Upper lobe of right lung (tissue), 1 donor: ENCODE measurements at places on chromosomes 13 and 19. TPM values are rescaled to one million over a fixed set of nuclear protein-coding genes. Genes with fewer than 3 reads are reported as not detected.

DPY19L3 gene
- total RNA-seq, result 36.1 TPM

GRCh38 chr13:32233062-32233461 is 82.1 kb downstream of the ZAR1L start:
- H3K27ac ChIP-seq, result no peak overlapping the region
- no peak overlapping the region for H3K4me3 ChIP-seq
- H3K4me1 ChIP-seq, result peaks cover 4% of the 10 kb centered on the region

IL17D gene
- total RNA-seq, result 3.8 TPM

- DNase-seq, result peak; percentile 85
- H3K4me1 ChIP-seq, result no peaks in the 10 kb centered on the region
- peak within 1 kb of the TSS; percentile 53 for H3K4me3 ChIP-seq
- no peak within 1 kb of the TSS for H3K27ac ChIP-seq
- peaks cover 33% of the 10 kb centered on the region for H3K27me3 ChIP-seq
- no peaks in the 10 kb centered on the region for H3K36me3 ChIP-seq
These were observed at the start of gene CAMSAP3 for GRCh38 chr19:7595466-7596133. Gene CAMSAP3, plus strand, starts transcription at chr19:7595863. Its CDS starts 140 bp downstream, at chr19:7596003.

DNA sequence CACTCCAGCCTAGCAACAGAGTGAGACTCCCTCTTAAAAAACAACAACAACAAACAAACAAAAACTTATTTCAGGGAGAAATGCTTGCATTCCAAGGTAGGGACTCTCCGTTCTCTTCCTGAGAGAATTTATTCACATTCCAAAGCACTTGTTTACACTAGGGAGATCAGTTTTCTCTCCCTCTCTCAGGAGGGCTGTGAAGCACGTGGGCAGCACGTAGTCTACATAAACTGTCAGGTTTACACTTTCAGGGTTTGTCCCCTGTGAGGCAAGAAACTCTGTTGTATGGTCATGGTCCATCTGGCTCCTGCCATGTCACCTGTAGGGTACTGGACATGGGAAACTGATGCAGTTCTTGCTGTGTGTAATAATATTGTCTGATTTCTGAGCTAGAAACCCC is 31.6 kb downstream of the WDR87 start:
- H3K4me3 ChIP-seq, result no peak overlapping the region
- H3K27me3 ChIP-seq, result no peaks in the 10 kb centered on the region
- DNase-seq, result no peak
- H3K27ac ChIP-seq, result no peak overlapping the region
- no peaks in the 10 kb centered on the region for H3K36me3 ChIP-seq
- H3K4me1 ChIP-seq, result no peaks in the 10 kb centered on the region

DNA sequence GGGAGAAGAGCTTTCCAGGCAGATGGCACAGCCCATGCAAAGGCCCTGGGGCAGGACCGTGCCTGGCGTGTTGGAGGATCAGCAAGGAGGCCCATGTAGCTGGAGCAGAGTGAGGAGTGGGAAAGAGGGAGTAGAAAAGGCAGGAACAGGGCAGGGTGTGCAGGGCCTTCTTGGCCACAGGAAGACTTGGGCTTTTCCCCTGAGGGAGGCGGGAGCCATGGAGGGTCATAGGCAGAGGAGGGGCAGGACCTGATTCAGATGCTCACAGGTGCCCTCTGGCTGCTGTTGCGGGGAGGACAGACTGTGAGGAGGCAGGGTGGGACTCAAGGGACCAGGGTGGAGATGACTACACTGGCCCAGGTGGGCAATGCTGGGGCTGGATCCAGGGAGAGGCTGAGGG is 13.8 kb upstream of the PTPRS start:
- H3K27me3 ChIP-seq, result peaks cover 38% of the 10 kb centered on the region
- H3K36me3 ChIP-seq, result no peaks in the 10 kb centered on the region
- H3K4me3 ChIP-seq, result no peak overlapping the region

ZNF649 gene
- 11.1 TPM for total RNA-seq

DNA sequence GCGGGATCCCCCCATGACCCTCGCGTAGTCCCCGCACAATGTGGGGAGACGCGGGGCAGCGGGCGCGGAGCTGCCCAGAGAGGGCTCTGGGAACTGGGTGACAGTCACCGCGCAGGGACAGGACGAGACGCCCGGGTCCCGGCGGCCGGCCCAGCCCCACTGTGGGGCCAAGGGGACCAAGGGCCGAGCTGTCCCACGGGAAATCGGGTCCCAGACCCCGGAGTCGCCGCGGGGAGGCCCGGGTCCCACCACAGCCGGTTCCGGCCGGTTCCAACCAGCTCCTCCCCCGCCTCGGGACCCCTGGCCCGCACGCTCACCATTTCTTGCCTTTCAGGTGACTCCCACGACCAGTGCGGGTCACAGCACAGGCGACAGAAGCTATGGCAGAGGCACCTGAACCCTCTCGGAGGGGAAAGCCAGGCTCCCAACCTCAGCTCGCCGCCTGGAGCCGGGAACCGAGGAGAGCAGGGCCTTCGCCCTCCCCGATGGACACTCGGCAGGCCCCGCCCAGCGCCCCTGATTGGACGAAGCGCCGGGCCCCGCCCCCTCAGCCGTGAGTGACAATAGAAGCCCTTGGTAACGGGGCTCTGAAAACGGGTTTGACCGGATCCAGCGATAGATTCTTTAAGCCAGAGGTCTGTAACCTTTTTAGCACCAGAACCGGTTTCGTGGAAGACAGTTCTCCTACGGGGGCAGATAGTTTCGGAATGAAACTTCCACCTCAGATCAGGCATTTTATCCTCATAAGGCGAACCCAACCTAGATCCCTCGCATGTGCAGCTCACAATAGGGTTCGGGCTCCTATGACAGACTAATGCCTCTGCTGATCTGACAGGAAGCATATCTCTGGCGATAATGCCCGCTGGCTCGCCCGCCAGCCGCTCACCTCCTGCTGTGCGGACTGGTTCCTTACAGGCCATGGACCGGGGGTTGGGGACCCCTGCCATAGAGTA is at the start of gene ZNF433:
ZNF433 (minus strand) TSS at position 460 of the 953 bp plus-strand sequence; CDS start at position 320, 140 bp downstream.
- H3K4me3 ChIP-seq, result peak within 1 kb of the TSS; percentile 92
- peaks cover 7% of the 10 kb centered on the region for H3K4me1 ChIP-seq
- no peaks in the 10 kb centered on the region for H3K36me3 ChIP-seq
- no peaks in the 10 kb centered on the region for H3K27me3 ChIP-seq

GRCh38 chr13:52707375-52707774 is 32.2 kb downstream of the CNMD start:
- H3K4me1 ChIP-seq, result no peaks in the 10 kb centered on the region
- DNase-seq, result no peak
- no peaks in the 10 kb centered on the region for H3K27me3 ChIP-seq
- no peaks in the 10 kb centered on the region for H3K36me3 ChIP-seq

DNA sequence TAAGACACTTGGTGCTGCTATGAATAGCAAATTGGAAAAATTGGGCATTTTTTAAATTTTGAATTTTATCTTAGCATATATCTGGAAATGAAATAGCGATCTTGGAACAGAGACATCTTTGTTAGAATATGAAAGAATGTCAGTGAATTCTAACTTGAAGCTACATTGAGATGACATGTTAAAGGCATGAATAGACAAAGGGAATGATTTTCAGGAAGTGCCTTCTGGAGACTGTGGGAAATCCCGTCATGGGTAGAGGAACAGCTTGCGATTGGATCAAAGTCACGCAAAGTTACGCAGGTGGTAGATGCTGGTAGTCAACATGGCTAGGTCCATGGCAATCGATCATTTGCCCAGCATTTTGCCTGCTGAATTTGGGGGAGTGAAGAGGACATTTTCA is 43.5 kb downstream of the LRCH1 start:
- H3K4me1 ChIP-seq, result peaks cover 78% of the 10 kb centered on the region
- H3K27me3 ChIP-seq, result no peaks in the 10 kb centered on the region
- H3K36me3 ChIP-seq, result no peaks in the 10 kb centered on the region
- no peak for DNase-seq

GRCh38 chr13:113140677-113141600 is 17.5 kb upstream of the PROZ start:
- H3K4me1 ChIP-seq, result no peaks in the 10 kb centered on the region
- H3K4me3 ChIP-seq, result no peak overlapping the region
- no peaks in the 10 kb centered on the region for H3K27me3 ChIP-seq
- H3K27ac ChIP-seq, result no peak overlapping the region
- no peak for DNase-seq

DNA sequence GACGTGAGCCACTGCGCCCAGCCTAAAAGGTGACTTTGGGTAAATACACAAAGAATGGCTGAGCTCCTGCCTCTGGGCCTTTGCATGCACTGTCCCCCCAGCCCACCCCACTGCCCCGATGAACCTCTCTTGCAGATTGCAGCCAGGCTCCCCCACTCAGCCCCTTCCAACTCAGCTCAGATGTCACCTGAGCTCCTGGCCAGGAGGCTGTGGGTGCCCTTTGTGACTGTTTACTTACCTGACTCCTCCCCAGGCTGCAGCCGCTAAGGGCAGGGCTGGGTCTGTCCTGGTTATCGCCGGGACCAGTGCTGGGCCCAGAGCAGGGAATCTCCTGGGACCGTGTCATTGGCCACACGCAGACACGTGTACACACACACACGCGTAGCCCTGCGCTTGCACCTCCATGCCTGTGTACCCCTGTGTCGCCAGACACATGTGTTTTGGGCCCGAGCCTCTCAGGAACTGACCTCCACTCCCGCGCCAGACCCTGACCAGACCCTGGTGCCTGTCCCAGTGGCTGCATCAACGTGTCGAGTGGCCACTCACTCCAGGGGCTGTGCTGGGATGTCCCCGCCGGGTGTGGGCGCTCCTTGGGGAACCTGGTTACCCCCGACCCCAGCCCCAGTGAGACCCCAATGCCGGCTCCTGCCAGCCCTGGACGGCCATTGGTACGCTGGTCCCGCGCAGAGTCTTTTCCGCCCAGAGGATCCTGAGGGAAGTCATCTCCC is 18.7 kb downstream of the EFNA2 start:
- no peak for DNase-seq
- no peaks in the 10 kb centered on the region for H3K36me3 ChIP-seq
- H3K27me3 ChIP-seq, result peaks cover 1% of the 10 kb centered on the region

CYP4F2 gene
- total RNA-seq, result not detected

DNA sequence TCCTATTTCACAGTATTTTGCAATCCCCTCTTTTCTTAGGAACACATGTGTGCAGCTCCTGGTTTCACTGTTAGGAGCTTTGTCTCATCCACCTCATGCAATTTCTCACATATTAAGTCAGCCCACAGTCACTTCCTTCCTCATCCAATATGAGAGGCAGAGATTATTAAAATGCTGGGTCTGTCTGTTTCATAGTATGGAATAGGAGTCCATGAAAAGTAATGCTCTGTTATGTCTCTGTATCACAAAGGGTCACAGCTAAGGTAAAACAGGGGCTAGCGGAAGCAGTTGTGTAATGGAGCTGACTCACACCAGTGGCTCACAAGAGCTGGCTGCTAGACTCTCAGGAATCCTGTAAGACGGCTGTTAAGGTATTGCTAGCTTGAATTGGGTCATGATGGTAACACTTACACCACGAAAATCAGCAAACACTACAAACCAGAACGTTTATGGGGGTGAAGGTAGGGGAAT is 216.5 kb downstream of the EFNB2 start:
- H3K4me1 ChIP-seq, result peaks cover 5% of the 10 kb centered on the region
- H3K4me3 ChIP-seq, result no peak overlapping the region
- no peak for DNase-seq
- no peak overlapping the region for H3K27ac ChIP-seq
- no peaks in the 10 kb centered on the region for H3K36me3 ChIP-seq

- H3K27ac ChIP-seq, result peak overlapping the region; percentile 55
- peaks cover 63% of the 10 kb centered on the region for H3K4me1 ChIP-seq
- H3K4me3 ChIP-seq, result no peak overlapping the region
- H3K36me3 ChIP-seq, result no peaks in the 10 kb centered on the region
These were observed 11.8 kb downstream of the RASA3 start for GRCh38 chr13:114120591-114121011.
